ENCODE measurements at places on chromosomes 5 and 9.

DNA sequence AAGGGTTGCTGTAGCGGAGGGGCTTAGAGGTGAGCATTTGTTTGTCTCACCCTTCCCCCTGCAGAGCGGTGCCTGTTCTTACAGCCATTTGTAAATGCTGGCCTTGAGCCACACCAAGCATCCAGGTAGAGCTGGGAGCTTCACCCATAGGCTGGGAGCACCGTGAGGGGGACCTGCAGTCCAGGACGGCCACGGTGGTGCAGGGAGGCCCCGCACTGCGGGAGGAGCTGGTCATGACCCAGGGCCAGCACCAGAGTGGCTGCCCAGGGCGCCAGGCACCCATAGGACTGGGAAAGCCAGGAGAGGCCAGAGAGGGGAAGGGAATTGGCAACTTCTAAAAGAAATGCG, 197.3 kb upstream of the ADAMTS16 start:
- no peak for DNase-seq

- no peak for DNase-seq
Measured at GRCh38 chr9:114746591-114747346, 59.1 kb downstream of the TNFSF15 start.

DNA sequence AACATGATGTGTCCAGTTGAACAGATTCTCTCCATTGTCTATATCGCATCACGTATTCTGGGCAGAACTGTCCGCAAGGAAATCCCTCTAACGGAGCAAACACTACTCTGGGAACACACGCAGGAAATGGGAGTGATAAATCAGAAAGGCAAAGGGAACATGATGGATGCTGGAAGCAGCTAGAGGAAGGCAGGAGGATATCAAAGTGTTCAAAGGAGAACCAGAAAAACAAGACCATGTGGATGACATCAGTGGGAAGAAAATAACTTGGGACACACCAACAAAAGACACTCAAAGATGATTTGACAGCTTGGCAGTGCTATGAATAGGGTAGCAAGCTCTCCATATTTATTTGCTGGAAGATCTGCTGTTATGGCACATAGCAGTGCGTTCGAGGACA, 142.9 kb downstream of the PLK2 start:
- no peak for DNase-seq

- DNase-seq = no peak
Measured at GRCh38 chr5:97182571-97183099, 412 bp downstream of the RIOK2 start.

DNA sequence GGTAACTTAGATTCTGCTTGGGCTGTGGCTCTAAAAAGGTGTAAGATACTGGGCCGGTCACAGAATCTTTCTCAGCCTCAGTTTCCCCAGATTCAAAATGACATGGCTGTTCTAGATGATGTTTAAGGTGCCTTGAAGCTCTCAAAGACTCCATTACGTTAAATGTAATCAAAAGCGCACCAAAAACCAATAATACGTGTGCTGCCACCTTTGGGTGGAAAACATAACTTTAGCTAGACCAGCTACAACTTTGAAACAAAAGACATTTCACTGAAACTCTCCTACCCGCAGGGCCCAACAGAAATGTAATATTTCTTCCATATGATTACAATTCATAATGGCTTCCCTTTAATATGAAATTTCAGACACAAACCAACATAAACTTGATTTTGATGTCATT, 35.0 kb upstream of the PCSK5 start:
- no peak for DNase-seq

- DNase-seq = no peak
Measured at GRCh38 chr9:108002371-108002956, 512.9 kb upstream of the KLF4 start.

- DNase-seq = no peak
Measured at GRCh38 chr9:115743709-115744605, 409.6 kb upstream of the PAPPA start.

DNA sequence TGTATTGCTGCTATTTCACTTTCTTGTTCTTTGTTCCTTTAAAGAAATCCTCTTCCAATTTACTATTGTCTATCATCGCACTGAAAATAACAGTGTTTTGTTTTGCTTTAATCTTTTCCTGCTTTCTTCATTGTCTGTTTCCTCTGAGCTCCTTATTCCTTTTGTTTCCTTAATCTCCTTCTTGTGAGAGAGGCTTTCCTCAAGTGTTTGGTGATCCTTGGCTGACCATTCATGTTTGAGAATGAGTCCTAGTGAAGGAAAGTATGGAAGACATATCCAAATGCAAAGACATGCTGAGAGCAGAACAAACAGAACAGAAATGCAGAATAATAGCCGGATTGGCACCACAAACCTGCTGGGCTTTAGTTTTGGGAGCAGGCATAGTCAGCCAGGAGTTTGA, 42.0 kb upstream of the ENTREP1 start:
- DNase-seq = no peak

DNA sequence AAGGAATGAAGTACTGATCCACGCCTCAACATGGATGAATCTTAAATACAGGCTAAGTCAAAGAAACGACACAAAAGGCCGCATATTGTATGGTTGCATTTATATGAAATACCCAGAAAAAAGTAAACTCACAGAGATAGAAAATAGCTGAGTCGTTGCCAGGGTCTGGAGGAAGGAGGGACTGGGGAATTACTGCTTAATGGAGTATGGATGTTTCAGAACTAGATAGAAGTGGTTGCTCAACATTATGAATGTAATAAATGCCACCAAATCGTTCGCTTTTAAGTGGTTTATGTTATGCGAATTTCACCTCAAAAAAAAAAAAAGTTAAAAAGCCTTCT, 784 bp upstream of the MSANTD3 start:
- no peak for DNase-seq

GRCh38 chr9:133635533-133636531, at the start of gene DBH:
Gene DBH, plus strand, starts transcription at chr9:133636363. Its CDS starts 9 bp downstream, at chr9:133636372.
- no peak for DNase-seq

DNA sequence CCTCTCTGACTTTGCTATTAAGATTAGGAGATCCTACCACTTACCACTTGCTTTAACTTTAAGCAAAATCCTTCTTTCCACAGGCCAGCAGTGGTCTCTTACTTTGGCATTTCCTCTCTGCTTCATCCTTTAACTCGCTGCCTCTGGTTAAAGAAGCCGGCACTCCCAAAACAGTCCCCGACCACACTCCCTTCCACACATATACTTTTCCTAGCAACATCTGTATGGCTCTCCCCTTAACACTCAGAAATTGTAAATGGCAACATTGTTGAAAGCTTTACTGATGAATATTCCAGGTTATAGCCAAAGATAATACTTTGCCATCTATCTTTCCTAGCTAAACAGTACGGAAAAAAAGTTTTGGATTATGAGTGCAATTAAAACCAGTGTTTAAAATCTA, 133.2 kb downstream of the MCTP1 start:
- no peak for DNase-seq

DNA sequence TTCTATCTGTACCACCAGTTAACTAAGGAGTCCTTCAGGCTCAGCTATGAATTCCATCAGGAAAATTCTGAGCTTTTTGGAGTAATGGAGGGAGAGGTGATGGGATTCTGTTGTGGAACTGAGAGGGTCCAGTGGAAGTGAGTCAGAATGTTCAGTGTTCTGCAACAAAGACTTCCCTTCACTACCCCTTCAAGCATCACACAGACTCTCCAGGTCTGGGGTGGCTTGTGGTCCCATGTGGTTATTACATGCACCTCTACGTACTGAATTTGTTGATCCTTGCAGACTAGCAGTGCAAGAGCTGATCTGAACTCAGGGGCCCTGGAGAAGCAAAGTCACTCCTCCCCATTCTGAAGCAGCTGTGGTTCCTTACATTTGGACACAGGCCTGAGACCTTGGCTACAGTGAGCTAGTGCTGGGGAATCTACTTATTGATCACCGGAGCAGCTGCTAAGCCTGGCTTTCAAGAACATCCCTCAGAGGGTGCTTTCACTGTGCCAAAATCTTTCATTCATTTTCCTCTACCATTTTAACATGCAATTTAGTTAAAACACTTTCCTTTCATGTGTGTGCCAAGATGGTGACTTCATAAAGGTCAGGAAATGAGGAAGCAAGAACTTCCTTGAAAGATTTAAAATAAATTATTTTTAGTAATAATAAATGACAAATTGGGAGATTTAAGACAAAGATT, 75.0 kb upstream of the TNC start:
- no peak for DNase-seq

DNA sequence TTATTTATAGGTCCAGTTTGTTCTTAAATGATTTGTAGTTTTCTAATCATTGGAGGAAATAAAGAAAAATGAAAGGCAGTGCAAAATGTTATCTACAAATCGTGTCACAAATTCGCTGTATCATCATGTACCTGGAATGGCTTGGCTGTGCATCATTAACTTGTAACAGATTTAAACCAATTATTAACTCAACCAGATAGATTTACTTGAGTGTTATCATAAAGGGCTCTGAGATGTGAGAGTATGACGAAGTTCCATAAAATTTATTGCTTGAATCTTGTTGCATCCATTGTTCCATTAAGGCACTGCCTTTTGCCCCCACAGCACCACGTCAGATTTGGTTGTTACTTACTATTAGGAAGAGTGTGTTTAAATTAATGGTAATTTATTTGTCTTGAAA, 23.5 kb downstream of the PCSK5 start:
- DNase-seq = no peak

- no peak for DNase-seq
Measured at GRCh38 chr9:126833710-126834345, 26.6 kb upstream of the ZBTB34 start.

DNA sequence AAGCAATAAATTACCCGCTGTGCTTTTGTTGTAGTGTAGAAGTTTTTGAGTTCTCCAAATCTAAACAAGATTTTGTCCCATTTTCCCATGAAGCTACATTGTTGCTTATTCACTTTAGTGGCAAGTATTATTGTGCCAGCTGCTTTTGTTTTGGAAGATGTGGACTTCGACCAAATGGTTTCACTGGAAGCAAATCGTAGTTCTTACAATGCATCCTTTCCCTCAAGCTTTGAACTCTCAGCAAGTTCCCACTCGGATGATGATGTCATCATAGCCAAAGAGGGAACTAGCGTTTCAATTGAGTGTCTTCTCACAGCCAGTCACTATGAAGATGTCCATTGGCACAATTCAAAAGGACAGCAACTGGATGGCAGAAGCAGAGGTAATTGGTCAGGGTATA, 10.9 kb downstream of the MFAP3 start:
- no peak for DNase-seq

- no peak for DNase-seq
Measured at GRCh38 chr5:17005107-17005828, 69.2 kb upstream of the MYO10 start.

GRCh38 chr5:149969181-149969930, 8.8 kb downstream of the SLC26A2 start:
- DNase-seq = no peak

GRCh38 chr9:98860871-98861293, 53.4 kb downstream of the GALNT12 start:
- DNase-seq = no peak

GRCh38 chr5:151270599-151270998, 17.6 kb downstream of the GM2A start:
- DNase-seq = no peak

- DNase-seq = no peak
Measured at GRCh38 chr5:78533356-78533755, 115.2 kb downstream of the LHFPL2 start.

- DNase-seq = no peak
Measured at GRCh38 chr9:25629231-25629630, 49.0 kb downstream of the TUSC1 start.

DNA sequence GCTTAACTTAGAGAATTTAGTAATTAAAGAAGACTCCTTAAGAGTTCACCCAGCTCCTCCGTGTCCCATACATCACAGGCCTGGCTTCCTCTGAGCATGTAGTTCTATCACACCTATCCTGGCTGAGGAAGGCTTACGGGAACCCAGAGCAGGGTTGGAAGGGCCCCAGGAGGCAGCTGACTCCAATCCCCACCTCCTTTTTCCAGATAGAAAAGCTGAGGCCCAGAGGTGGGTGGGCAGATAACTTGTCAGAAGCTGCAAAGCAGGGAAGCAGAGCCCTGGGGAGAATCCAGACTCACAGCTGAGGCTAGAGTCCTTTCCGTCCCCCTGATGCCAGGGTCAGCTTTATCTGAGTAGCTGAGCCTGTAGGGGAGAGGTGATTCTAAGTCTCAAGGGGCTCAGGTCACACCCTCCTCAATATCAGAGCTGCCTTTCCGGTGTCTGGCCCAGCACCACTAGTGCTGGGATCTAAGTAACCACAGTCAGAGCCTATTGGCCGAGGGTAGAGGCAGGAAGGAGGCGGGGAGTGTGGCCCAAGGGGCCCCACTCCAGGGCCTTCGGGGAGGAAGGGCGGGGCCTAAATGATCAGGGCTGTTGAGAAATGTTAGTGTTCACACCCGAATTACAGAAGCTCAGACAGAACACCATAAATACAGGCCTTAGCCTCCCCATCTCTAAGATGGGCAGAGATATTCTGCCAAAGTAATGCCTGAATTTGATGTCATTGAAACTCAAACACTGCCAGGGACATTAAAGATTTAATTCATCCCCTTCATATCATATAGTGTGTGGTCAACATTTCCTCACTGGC, 9.9 kb downstream of the CCDC69 start:
- no peak for DNase-seq

DNA sequence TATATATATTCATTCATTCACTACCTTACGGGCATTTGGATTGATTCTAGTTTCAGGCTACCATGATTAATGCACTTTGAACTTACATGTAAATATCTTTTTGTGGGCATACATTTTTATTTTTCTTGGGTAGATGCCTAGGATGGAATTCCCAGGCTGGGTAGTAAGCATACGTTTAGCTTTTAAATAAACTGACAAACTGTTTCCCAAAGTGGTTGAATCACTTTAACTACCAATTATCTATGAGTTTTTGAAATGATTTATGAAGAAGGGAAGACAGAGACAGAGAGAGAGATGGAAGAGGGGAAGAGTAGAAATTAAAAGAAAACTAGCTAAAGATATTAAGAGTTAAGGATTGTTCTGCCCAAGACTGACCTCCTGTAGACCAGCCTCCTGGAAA, 612.6 kb downstream of the PSAT1 start:
- DNase-seq = no peak

DNA sequence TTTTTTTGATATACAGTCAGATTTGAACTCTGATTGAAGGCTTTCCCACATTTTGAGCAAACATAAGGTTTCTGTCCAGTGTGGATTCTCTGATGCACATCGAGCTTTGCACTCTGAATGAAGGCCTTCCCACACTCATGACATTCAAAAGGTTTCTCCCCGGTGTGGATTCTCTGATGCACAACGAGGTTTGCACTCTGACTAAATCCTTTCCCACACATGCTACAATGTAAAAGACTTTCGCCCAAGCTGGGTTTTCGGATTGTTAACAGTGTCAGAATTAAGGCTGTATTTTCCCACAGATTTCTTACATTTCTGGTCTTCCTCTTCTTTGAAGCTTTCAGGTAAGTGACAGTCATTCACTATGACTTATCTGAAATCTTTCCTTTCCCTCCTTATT, 44.3 kb downstream of the GHR start:
- DNase-seq = no peak

All from stimulated activated CD8-positive, alpha-beta memory T cell treated with anti-CD3 and anti-CD28 coated beads, Interleukin-15, amount 100 ng/mL, for 24 hours (primary cell).